CD4-positive, alpha-beta T cell (primary cell): ENCODE measurements at places on chromosomes 3 and 15.

GRCh38 chr3:173841334-173841733 lies 443.8 kb downstream of the NLGN1 start:
- DNase-seq: no peak

GRCh38 chr3:52982839-52983238 lies 63.0 kb downstream of the SFMBT1 start:
- no peak for DNase-seq

DNA sequence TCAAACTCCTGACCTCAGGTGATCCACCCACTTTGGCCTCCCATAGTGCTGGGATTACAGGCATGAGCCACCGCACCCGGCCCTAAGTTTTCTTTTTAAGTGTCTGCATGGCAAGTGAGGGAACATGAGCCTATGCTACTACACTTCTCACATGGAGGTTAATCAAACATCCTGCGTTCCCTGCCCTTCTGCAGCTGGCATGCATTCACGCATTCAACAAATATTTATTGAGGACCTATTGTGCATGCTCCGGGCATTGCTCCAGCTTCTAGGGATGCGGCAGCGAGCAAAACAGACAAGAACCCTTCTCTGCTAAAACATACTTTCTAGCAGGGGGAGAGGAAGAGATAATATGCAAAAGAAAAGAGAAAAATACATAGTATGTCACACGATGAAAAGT lies 42.6 kb upstream of the ACKR4 start:
- no peak for DNase-seq

- DNase-seq: no peak
Measured at GRCh38 chr3:142647856-142648255, 51.7 kb downstream of the PLS1 start.

- no peak for DNase-seq
Measured at GRCh38 chr3:161333696-161334095, 37.6 kb downstream of the SPTSSB start.

DNA sequence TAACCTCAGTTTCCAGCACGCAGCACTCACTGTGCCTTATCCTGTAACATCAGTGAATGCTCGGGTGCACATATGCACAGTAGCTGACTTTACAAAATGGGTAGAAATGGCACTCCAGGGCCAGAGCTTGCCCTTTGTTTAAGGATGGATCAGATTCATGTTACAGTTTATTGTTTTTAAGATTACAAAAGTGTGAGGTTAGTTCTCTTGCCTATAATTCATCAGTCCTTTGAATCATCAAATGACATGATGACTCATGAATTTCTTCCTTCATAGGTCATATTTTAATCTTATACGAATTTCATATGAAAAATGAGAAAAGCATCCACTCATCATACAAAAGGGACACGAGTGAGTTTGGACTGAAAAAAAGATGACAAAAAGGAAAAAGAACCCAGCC lies 545.3 kb downstream of the GBE1 start:
- no peak for DNase-seq

DNA sequence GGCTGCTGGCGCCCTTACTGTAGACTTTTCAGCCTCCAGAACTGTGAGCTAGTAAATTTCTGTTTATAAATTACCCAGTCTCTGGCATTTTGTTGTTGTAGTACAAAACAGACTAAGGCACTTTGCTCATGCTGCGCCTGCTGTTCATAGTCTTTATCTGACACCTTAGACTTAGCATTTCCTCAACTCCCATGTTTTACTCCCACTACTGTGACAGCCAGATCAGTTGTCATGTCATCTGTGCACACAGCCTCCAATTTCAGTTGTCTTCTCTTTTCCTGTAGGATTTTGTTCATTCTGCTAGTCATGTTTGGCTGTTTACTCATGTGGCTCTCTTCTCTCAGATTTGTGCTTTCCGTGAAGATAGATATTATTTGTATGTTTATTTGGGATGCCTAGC lies 62.0 kb downstream of the TCF12 start:
- DNase-seq: no peak

GRCh38 chr3:107458871-107459270 lies 63.9 kb upstream of the BBX start:
- DNase-seq: no peak

GRCh38 chr3:184485241-184485640 lies 76.3 kb upstream of the EPHB3 start:
- no peak for DNase-seq

DNA sequence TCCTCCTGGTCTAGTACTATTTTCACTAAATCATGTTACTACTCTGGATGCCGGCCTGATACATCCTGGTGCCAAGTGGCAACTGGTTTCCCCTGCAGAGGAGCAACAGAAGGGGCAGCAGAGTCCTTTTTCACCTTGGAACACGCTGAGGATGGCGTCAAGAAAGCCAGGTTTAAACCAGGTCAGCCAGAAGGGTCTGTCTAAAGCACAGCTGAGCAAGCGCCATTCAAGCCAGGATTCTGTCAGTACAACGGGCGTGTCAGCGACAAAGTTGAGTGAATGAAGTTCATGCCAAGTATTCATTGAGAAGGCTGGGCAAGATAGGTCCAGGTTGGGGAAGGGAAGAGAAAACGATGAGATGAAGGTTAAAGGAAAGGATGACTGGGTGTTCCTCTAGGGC lies 88.2 kb downstream of the FBN1 start:
- no peak for DNase-seq

DNA sequence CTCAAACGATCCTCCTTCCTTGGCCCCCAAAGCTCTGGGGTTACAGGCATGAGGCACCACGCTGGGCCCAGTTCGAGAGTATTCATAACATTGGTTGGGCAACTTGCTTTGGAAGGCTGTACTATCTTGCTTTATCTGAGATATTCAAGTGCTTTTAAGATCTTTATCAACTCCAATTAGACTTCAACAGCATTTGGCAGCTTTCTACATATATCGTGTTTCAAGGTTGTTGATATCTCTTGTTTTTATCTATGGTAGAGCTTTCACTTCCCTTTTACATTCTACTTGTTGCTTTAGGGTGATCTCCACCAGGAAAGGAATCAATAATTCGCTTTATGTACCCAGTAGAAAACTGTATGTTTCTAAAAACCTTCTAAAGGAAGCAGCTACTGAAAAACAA lies 395.3 kb downstream of the IL5RA start:
- DNase-seq: no peak
